ENCODE measurements at places on chromosomes 1 and 21.

- DNase-seq = no peak
These were observed 71.6 kb downstream of the RD3 start for GRCh38 chr1:211420389-211420788.

DNA sequence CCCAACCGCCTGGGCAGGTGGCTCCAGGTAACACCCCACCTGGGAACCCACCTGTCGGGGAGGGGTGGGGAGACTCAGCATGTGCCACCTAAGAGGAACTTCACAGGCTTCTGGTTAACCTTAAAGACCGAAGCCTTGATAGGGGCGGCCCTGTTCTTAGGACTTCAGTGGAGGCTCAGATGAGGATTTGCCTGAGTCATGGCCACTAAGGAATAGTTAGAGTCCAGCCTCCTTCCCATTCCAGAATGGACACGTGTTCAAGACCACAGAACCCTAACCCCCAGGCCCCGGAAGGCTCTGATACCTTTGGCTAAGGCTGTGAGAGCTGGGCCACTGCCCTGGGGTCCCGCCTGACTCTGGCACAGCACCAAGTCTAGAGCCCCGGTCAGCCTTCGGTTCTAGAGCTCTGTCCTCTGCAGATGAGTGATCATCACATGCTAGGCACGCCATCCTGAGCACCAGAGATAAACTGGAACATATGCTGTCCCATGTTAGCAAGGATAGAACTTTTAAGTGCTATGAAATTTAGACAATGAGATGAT lies 20.3 kb downstream of the PADI6 start:
- no peak for DNase-seq

GRCh38 chr1:96966536-96967138 lies 245.1 kb downstream of the PTBP2 start:
- peak; percentile 82 for DNase-seq

DNA sequence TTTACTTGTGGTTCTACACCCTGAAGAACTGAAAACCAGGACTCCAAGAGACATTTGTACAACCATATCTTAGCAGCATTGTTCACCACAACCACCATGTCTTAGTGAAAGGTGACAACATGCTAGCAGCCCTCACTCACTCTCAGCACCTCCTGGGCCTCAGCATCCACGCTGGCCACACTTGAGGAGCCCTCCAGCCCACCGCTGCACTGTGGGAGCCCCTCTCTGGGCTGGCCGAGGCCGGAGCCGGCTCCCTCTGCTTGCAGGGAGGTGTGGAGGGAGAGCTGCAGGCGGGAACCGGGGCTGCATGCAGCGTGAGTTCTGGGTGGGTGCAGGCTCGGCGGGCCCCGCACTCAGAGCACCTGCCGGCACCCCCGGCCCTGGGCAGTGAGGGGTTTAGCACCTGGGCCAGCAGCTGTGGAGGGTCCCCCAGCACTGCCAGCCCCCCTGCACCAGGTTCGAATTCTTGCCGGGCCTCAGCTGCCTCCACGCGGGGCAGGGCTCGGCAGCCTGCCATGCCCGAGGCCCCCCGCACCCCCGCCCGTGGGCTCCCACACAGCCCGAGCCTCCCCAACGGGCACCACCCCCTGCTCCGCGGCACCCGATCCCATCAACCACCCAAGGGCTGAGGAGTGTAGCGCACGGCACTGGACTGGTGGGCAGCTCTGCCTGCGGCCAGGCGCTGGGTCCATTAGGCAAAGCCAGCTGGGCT lies 9.2 kb downstream of the C1orf159 start:
- no peak for DNase-seq

GRCh38 chr1:20194757-20195461 lies 8.6 kb upstream of the PLA2G2C start:
- peak; percentile 70 for DNase-seq

DNA sequence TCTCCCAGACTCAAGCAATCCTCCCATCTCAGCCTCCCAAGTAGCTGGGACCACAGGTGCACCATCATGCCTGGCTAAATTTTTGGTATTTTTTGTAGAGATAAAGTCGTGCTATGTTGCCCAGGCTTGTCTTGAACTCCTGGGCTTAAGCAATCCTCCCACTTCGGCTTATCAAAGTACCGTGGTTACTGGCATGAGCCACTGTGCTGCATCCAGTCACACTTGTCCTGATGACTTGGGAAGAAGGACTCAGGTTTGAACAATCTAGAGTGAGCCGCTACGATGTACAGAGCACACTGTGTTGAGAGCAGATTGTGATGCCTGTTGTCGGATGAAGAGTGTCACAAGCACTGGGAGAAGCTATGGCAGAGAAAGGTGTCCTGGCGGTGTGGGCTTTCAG lies 27.2 kb downstream of the RNF187 start:
- DNase-seq = no peak

DNA sequence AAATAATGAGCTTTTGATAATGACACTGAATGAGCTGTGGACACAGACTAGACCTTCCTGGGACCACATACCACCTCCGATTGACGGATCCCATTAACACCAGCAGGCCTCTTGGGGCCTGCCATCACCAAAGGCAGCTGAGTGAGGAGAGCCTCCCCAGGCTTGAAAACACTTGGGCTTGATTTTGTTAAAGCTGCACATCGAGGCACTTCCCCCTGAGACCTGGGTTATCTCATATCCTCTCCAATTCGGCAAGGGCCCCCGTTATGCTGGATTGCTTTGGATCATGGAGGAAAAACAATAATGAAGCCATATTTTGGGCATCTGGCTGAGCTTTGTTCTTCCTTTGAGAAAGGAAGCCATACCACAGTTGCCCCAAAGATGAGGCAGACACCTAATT lies 143.0 kb downstream of the AJAP1 start:
- no peak for DNase-seq

GRCh38 chr1:169795687-169796086 lies 980 bp upstream of the METTL18 start:
- no peak for DNase-seq

DNA sequence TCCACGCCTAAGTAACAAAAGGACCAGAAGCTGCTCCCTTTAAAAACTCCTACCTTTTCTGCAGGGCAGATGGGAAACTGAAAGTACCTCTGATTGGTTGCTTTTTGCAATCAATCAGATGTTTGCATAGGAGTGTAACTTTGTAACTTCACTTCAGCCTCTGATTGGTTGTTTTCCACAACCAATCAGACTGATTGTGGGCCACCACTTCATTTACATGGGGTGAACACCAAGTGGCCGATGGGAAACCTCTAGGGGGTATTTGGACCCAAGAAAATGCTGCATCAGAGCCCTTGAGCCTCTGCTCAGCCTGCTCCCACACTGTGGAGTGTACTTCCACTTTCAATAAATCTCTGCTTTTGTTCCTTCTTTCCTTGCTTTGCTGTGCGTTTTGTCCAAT lies 32.8 kb upstream of the CD1D start:
- no peak for DNase-seq

GRCh38 chr1:216898801-216899200 lies 175.6 kb upstream of the ESRRG start:
- no peak for DNase-seq

- no peak for DNase-seq
These were observed 880 bp upstream of the MTF2 start for GRCh38 chr1:93078203-93078602.

DNA sequence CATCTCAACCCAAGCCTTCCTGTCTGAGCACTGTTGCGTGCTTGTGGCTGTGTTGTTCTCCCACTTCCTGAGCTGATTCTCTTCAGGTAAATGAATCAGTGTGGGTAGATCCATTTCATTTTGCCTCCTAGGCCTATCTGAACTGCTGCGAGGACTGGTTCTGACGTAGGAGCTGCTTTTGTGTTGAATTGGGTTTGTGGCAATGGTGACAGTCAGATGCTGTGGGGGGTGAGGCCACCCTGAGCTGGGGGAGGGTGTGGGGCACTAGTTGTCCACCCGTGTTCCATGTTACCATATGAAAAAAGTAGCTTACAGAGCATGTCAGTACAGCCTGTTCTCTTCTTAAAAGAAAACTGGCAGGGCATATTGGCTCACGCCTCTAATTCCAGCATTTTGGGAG lies 81.5 kb downstream of the MRPS6 start:
- DNase-seq = no peak

DNA sequence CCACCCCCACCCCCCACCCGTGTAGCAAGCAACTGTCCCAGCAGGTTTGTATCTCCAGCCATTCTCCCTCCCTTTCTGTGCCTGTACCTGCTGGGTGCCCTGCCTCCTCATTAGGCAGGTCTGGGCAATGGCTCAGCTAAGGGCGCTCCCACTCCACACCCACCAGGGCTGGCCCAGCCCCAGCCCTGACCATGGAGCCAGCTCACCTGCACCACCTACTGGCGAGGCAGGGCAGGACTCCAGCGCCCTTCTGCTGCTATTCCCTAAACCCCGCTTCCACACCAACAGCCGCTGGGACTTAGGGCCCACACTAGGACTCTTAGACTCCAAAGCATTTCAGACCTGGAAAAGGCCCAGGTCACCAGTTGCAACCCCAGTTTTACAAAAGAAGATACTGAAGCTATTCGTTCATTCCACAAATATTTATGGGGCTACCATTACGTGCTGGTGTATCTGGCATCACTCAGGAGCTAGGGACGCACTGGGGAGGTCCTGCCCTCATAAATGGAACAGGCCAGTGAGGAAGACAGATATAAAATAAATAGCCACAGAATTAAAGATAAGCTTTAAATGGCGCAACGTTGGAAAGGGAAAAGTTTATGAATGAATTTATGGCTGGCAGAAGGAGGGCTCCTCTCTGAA lies 24.0 kb downstream of the PGLYRP3 start:
- DNase-seq = peak; percentile 12

DNA sequence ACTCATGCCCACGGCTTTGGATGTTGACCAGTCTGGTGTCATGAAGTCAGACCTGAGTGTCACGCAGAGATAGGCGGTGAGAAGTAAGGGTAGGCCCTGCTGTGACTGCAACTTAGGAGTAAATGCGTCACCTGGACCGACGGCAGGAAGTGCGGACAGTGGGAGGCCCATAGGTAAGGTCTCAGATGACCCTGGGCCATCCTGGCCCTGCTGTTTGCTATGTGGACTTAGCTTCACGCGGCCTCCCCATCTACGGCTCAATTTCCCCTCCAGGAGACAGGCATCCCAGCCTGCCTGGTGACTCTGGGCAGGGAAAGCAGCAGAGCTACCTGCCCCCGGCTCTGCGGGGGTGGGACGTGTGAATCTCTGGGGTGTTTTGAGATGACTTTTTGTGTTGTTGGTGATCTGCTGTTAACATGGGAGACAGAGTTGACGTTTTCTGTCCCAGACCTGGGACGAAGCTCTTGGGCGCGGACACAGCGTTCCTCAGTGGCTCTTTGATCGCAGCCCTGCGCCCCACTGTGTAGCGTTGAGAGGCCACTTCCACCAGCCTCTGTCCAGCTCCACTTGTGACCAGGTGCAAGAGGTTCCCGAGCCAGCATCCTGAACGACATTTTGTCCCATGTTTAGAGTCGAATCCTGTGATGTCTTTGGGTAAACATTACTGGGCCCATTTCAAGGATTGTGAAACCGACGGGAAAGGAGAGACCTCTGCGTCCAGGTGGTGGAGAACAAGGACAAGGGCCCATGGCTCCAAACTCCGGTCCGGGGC lies 39.9 kb downstream of the CRYAA start:
- DNase-seq = no peak

DNA sequence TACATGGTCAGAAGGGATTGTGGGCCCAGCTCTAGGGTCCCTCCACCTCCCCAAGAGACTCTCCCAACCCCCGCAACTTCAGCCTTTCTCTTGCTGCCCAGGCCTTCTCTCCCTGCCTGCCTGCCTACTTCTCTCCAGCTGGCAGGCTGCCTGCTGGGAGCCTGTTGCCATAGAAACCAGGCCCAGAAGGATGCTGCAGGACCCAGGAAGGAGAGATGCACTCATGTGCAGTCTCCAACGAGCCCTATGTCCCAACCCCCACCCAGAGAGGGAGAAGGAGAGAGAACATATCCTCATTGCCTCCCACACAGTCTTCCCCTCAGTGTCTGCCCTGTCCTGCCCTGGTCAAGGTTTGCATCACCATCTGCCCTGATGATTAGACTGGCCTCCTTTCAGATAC lies 10.8 kb upstream of the SMIM12 start:
- no peak for DNase-seq

GRCh38 chr21:43881283-43881682 lies 16.3 kb downstream of the AGPAT3 start:
- no peak for DNase-seq

DNA sequence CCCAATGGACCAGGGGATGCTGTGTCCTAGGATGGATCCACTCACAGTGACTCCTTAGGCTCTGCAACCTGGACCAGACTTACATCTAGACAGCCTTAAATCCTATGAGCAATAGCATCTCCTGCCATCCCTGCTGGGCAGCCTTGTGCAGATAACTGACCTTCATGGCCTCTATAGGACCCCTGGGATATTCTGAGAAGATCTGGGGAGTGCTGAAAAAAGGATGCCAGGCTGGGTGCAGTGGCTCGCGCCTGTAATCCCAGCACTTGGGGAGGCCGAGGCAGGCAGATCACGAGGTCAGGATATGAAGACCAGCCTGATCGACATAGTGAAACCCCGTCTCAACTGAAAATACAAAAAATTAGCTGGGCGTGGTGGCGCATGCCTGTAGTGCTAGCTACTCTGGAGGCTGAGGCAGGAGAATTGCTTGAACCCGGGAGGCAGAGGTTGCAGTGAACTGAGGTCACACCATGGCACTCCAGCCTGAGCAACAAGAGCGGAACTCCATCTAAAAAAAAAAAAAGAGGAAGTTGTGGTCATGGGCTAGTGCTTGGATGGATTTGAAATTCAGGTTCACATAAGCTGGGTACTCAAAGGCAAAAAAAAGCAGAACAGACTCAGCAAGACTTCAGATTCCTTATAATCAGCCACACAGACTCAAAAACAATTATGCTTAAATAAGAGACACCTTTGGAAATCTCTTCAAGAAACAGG lies 10.9 kb upstream of the SH2D1B start:
- DNase-seq = no peak

DNA sequence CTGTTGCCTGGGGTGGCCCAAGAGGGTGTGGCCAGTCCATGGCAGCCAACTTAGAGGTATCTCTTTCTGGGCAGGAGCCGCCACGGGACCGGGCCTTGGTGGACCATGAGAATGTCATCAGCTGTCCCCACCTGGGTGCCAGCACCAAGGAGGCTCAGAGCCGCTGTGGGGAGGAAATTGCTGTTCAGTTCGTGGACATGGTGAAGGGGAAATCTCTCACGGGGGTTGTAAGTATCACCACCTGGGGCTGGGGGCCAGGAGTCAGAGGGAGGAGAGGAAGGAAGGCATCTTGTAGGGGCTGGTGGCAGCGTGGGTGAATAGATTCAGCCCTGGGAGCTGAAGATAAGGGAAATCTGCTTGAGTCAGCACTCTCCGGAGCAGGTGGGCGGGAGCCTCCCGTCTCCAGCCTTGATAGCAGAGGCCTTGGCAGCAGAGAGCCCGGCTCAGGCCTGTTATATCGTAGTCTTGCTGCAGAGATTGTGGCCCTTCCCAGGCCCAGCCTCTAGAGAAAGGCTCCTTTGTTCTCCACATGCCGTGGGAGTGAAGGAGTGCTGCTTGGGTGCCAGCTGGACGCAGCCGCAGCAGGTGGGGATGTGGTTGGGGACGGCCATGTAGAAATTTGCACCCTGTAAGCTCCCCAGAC lies 25.4 kb downstream of the PHGDH start:
- no peak for DNase-seq

DNA sequence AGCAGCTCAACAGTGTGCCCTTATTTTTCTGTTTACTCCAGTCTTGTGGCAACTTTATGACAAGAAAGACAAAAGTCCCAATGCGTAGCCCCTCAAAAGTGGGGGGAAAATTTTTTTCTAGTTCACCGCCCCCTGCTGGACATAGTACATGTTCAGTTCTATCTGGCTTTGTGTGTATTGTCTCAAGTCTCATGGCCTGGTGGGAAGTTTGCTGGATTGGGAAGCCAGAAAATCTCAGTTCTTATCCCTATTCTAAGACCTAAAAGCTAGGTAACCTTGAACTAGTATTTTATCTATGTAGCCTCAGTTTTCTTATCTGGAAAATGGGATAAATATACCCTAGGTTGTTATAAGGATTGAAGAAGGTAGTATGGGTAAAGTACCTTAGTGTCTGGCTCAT lies 55.8 kb upstream of the LDLRAP1 start:
- DNase-seq = no peak
